LHCN-M2 (cell line): ENCODE measurements at places on chromosomes 5 and 9.

- DNase-seq = no peak
Measured at GRCh38 chr5:151067632-151068432, 13.0 kb downstream of the TNIP1 start.

GRCh38 chr9:629146-629545 is 212.4 kb upstream of the DMRT1 start:
- peak; percentile 79 for DNase-seq

GRCh38 chr5:57532513-57533497 is 50.2 kb upstream of the ACTBL2 start:
- peak; percentile 71 for DNase-seq

DNA sequence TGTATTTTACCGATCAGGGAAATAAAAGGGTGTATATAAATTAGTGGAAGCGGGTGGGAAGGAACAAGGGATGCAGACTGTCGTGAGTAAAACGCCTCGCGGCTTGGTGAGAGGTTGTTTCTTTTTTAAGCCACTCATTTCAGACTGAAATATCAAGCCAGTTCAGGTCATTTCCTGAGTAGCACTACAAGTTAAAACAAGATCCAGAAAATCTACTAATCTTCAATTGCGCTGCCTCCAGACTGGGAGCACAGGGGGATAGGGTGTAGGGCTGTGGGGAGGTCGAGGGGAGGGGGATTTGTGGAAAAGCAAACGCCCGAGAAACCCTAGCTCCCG is 140.8 kb downstream of the TSSK1B start:
- DNase-seq = no peak
